ENCODE measurements at places on chromosomes 1 and 21.
A peak's percentile ranks its signal among the peaks of the same experiment; 100 is the strongest.

DNA sequence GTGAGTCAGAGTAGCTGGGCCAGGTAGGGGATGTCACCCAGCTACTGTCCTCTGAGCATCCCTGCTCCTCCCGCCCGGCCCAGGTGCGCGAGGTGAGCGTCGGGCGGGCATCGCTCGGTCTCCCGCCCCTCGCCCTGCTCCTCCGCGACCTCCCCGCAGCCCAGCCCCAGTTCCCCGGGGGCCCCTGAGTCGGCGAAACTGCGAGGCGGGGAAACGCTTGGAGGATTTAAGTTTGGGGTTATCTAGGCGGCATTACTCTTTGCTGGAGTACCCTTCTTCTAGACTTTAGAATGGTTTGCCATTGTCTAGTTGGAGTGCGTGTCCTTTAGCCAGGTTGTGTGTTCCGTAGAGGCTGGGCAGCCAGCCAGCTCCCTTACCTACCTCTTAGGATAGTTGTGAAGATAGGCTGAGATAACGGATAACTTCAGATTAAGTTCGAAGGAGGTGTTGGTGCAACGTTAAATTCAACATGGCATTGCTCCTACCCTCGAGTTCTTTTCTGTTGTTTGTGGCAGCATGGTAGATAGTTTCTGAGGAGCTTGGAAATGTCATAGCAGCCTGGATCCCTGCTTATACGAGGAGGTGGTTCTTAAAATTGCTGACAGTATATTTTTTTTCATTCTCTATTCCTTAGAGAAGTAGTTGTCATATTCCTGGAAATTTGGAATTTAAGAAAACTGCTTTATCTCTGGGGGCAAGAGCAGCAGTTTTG, 697 bp downstream of the AGO3 start:
- DNase-seq, result no peak

DNA sequence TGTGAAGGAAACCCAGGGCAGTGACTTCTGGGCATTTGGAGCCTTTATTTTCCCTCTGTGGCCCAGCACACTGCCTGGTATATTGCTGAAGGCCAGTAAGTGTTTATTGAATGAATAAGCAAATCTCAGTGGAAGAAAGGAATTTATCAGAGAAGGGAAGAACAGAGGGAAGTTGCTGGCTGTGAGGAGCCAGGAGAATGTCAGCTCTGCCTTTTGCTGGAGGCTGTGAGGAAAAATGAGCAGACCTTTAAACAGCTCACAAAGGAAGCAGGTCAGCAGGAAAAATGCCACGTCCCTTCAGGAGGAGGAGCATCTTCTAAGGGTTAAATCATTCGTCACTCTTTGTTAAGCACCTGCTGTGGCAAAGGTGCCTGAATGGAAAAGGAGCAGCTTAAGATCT, 75.9 kb downstream of the GIPC2 start:
- no peak for DNase-seq

DNA sequence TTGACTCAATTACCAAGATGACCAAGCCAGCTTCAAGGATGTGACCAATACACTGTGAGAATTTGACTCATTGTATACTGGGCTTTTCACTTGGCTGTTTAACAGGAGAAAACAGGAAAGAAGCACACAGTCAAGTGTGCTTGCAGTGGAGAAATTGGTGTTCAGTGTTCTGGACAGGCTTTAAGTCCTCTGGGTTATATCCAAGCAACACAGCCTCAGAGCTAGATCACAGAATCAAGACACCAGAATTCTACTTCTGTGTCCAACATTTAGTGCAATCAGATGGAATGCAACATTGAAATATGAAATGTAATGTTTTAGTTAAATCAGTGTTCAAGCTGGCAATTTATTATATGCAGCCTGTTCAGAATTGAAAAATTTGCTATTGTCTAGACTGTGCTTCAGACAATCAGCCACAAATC, 694.4 kb downstream of the LTN1 start:
- no peak for DNase-seq

GRCh38 chr21:31772674-31773555, 41.0 kb upstream of the SCAF4 start:
- no peak for DNase-seq

DNA sequence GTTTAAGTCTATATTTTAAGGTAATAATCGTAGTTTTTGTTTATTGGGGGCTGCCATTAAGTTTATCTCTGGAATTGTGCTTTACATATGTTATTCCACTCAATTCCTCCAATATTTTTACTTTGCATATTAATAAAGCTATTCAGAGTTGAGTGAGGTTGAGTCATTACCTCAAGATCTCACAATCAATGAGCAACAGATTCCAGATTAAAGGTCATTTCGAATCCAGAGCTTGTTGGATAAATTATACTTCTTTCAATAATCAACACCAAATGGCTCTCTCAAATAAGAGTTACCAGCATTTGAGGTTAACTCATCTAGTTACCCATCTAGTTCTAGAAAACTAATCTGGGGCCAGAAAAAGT, 16.7 kb downstream of the RGS4 start:
- no peak for DNase-seq

- no peak for DNase-seq
Observed at GRCh38 chr1:39142401-39143060, 62.0 kb upstream of the MACF1 start.

GRCh38 chr1:65179148-65179547, 31.1 kb downstream of the AK4 start:
- no peak for DNase-seq

GRCh38 chr1:26111530-26112406, at the start of gene PDIK1L:
Gene PDIK1L (plus strand): TSS chr1:26111824. CDS start chr1:26114309, 2,485 bp downstream.
- DNase-seq, result peak; percentile 91

GRCh38 chr1:29121516-29121935, 2.2 kb downstream of the TMEM200B start:
- DNase-seq, result no peak

DNA sequence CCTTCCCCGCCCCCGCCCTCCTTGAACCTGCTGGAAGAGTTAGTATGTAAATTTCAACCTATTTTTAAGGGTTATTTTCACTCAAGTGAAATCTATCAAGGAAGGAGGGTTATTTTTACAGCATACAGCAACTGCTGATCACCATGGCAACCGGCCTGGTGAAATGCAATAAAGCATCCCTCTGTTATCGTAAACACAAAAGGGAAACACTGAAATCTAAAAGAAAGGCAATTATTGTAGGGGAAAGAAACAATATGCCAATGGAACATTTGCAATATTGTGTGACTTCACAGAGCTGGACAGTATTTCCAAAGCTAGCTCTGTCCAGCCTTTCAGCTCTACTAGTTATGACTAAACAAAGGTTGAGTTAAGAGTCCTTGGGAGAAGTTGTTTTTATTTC, 588.3 kb upstream of the PBX1 start:
- no peak for DNase-seq

GRCh38 chr1:36349241-36349671, 25.8 kb upstream of the EVA1B start:
- no peak for DNase-seq

DNA sequence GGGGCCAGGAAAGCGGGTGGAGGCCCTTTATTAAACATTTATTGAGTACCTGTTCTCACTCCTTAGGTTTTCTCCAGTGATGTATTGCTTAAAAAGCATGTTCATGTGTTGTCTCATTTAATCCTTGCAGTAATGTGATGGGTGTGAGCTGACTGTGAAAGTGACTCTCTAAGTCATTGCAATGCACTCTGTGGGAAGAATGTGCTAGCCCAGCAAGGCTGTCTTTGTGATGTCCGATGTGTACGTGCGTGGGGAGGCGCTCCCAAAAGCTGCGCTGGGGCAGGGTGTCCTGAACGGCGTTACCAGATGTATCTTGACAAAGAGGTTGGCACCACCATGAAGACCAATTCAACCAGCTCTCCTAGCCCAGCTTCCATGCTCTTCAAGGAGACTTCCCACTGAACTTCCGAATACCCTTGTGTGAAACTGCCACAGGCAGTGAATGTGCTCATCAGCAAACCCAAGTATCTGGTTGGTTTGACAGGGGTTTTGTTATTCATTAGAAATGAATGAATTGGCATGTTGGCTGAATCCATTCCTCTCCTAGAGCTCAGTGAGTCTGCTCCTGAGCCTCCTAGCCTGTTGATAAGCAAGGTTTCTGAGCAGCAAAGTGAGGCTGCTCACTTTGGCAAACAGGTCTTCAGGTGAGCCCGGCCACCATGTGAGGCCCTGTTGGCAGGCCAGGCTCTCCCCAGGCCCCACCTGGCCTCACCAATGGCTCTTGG, 28.0 kb downstream of the NUAK2 start:
- DNase-seq, result no peak

GRCh38 chr21:16011719-16012118, 281.9 kb downstream of the USP25 start:
- DNase-seq, result no peak

DNA sequence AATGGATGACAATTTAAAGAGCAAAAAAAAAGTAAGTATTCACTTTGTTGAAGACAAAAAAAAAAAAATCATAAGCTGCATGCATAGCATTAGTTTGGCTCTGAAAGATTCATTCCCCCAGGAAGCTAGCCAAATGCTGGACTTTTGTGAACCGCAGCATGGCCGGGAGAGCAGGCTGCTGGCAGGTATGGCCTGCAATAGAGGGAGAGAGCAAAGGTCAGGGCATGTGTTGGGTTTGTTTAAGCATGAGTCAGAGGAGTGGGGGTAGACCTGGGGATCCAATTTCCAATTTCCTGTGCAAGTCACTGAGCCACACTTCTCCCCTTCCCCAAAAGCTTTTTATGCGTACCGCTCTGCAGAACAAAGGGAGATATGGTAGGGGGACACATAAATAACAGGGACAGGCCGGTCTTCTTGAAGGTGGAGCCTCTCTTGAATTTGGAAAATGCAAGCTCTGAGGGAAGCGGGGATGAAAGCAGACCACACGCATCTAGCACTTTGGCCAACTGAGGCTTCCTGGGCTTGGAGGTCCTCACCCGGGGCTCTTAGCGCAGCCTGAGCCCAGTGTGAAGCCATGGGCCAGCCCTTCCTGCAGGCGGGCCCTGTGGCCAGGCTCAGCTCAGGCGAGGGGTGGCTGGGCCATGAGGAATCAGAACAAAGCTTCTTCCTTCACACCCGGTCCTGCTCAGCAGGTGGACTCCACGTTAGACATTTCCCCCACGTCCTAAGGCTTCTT, 171.1 kb downstream of the TOMM20 start:
- DNase-seq, result no peak

DNA sequence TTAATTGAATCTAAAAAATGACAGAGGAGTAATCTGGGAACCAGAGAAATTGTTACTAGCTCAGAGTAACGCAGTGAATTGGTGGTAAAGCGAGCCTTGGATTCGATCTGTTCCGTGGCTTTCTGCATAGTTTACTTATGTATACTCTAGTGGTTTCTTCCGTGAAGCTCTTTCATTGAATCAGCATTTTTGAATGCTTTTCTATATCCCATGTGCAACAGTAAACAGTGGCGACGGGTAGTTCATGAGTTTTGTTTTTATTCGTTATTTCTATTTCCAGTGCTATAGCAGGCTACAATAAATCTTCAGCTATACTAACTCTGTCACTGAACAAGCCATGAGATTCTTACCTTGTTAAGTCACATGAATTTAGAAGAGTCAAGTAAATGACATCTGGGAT, 14.5 kb upstream of the MAP3K7CL start:
- no peak for DNase-seq

- DNase-seq, result no peak
Observed at GRCh38 chr1:244165701-244166100, 114.6 kb downstream of the ZBTB18 start.

GRCh38 chr1:94101613-94102525, 19.1 kb downstream of the ABCA4 start:
- no peak for DNase-seq

DNA sequence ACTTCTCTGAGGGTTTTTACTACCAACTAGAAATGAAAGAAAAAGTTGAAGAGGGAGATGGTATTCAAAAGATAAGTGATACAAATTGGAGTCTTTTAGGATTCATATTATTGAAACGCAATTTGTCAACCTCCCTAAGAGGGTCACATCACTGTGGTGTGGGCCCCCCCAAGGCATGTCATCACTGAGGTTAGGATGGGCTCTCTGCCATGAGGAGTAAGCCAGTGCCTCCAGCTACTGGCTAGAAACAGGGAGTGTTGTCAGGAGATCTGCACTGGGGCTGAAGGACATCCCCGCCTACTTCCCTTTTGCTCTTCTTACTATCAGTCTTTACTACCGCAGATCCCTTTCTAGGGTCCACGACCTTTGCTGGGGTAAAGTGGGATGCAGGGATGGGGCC, 25.9 kb downstream of the ITSN1 start:
- no peak for DNase-seq

- no peak for DNase-seq
Observed at GRCh38 chr1:117591252-117591651, 14.6 kb upstream of the TENT5C start.

DNA sequence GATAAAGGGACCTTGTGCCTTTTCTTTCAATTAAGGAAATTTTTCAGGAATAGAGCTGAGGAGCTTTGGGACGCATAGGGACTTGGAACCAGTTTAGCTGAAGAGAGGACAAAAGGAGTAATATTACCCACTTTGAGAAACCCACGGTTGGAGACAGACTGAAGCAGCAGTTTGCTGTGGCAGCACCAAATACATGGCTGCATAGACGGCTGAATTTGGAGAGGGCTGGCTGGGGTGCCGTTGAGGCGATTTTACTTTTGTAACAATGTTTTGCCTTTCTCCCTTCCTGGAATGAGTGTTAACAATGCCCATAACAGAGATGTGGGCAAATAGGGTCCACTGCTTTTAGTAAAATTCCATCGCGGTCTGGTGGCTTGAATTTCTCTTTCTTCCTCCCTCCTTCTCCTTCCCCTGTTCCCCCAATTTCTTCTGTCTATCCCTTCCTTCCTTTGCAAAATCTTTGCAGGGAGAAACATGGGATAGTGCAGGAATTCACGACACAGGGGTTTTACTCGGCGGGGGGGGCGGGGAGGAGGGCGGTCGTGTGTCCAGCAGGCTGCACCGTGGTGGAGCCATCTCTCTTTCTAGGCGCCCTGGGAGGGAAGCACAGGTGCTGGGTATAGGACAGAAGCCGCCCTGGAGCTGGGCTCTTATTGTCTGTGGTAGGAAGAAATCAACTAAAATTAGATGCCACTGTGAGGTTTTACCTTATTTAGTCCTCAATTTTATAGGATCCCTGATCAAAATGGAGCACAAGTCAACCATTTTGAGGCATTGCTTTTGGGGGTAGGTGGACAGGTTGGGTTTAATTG, 6.8 kb downstream of the LHX4 start:
- no peak for DNase-seq

GRCh38 chr1:7008331-7008730, 223.1 kb downstream of the CAMTA1 start:
- no peak for DNase-seq

GRCh38 chr1:184513966-184514365, 127.1 kb downstream of the C1orf21 start:
- no peak for DNase-seq

- no peak for DNase-seq
Observed at GRCh38 chr1:200970771-200971427, 52.6 kb downstream of the KIF21B start.

- DNase-seq, result no peak
Observed at GRCh38 chr1:61892977-61893376, 150.7 kb downstream of the PATJ start.

GRCh38 chr21:44965251-44966022, 25.6 kb downstream of the SLX9 start:
- DNase-seq, result peak; percentile 16

GRCh38 chr1:158119976-158120653, 60.6 kb upstream of the CD1D start:
- no peak for DNase-seq

GRCh38 chr1:60697204-60697994, 385.0 kb upstream of the NFIA start:
- DNase-seq, result no peak
